CD8-positive, alpha-beta T cell (primary cell): ENCODE measurements at places on chromosomes 11 and 22.

GRCh38 chr22:50286275-50286674 is 16.1 kb upstream of the MAPK11 start:
- DNase-seq: no peak

GRCh38 chr11:43998308-43998707 is 49.5 kb upstream of the ACCSL start:
- no peak for DNase-seq

GRCh38 chr22:27207907-27208306 is 550.5 kb downstream of the MIAT start:
- no peak for DNase-seq

GRCh38 chr11:44564670-44565210 is 723 bp upstream of the CD82 start:
- DNase-seq: no peak

GRCh38 chr11:46118702-46119351 is 2.4 kb downstream of the PHF21A start:
- DNase-seq: no peak

- DNase-seq: no peak
Observed at GRCh38 chr11:103735497-103736032, 300.9 kb upstream of the DDI1 start.

- no peak for DNase-seq
Observed at GRCh38 chr11:117654281-117655255, 142.4 kb downstream of the DSCAML1 start.

- no peak for DNase-seq
Observed at GRCh38 chr11:118115048-118115447, 28.3 kb upstream of the SMIM35 start.

- DNase-seq: no peak
Observed at GRCh38 chr11:34997952-34998528, 81.6 kb downstream of the PDHX start.

DNA sequence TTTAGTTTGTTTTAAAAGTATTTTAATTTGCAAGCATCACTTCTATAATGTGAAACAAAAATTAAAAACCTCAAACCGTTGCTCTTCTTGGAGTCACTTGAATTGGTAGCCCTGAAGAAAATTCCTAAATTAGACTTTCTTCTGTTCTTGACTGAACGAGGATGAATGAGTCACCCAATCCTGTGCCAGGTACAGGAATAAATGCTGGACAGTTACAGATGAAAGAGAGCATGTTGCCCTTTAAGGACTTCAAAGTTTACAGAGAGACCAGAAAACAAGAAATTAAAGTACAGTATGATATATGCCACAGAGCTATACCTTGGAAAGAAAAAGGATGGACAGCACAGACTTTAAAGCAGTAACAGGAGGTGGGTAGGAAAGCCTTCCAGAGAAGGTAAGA is 41.3 kb upstream of the CXCR5 start:
- no peak for DNase-seq

DNA sequence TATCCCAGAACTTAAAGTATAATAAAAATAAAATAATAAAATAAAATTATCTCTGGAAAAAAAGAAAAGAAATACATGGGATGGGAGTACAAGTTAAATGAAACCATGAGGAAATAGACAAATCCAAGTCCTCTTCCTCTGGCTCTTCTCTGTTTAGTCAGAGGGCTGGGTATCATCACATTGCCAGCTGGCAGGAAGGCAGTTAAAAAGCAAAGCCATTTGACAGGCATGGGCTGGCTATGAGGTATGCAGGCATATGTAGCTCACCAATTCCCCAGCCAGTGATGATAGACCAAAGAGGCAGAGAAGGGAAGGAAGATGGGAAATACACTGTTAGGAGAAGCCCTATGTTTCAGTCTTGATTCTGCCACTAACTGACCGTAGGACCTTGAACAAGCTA is 6.5 kb downstream of the LYVE1 start:
- no peak for DNase-seq

- DNase-seq: no peak
Observed at GRCh38 chr22:28222976-28223745, 304.1 kb upstream of the PITPNB start.

DNA sequence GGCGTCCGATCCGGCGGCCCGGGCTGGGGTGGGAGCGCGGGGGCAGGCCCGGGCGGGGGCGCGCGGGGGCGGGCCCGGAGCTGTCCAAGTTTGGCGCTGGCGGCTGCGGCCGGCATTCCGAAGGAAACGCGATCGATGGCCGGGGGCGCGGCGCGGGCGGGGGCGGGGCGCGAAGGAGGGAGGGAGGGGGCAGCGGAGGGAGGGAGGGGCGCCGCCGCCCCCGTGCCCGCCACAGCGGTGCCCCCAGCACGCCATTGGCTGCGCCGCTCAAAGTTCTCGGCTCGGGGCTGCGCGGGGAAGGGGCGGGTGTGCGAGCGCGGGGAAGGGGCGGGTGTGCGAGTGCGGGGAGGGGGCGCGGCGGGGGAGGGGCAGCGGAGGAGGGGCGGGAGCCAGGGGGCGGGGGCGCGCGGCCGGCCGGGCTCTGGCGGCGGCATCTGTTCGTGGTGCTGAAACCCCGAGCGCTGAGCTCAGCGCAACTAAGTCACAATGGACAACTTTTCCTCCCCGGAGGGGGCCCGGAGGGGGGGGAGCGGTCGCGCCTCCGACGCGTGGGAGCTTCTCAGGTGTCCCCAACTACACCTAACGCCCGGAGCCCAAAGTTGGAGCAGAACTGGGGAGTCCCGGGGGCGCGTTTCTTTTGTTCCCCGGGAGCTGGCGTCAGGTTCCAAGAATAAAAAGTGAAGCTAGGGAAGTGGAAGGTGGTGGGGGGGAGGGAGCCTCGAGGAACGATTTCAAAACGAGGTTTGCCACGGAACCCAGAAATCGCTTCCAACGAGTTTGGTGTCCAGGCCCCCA is 2.2 kb downstream of the PHF21B start:
- DNase-seq: no peak

- no peak for DNase-seq
Observed at GRCh38 chr11:25860677-25861450, 471.1 kb upstream of the ANO3 start.

GRCh38 chr22:21450320-21450831 is 16.8 kb upstream of the TMEM191C start:
- no peak for DNase-seq

DNA sequence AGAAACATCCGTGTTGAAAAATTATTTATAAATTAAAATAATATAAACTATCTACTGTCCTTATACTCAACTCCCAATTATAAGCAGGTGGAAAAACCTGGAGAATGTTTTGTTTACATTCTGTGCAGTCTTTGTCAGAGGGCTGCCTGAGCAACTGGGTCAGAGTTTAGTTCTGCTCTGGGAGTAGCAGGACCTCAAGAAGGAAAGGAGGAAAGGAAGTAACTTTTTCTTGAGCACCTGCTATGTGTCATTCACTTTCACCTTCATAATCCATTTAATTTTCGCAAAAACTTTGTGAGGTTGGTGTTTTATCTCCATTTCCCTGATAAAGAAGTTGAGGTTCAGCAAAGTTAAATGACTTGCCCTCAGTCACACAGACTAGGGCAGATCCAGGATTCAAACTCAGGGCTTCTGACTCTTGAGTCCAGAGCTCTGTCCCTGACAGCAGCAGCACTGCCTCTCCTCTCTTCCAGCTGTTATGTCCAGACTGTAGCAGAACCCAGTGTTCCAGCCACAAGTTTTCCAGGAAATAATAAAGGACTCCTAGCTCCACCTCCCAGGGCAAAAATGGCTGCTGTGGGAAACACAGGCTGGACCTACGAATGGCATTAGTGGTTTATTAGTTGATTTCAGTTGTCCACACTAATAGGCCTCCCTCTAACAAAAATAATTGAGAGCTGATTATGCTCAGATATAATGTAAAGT is 6.4 kb downstream of the CD3E start:
- no peak for DNase-seq

DNA sequence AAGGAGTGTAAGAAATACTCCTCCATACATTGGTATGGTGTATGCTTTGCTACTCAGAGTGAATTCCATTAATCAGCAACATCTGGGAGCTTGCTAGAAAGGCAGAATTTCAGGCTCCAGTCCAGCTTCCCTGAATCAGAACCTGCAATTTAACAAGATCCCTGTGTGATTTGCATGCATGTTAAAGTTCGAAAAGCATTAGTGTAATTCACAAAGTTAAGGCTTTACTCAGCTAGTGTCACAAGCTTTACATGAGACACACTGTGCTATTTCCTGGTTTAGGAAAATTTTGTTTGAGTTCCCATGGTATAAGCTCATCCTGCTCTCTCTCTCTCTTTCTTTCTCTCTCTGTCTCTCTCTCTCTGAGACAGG is 37.0 kb upstream of the HEPHL1 start:
- no peak for DNase-seq

DNA sequence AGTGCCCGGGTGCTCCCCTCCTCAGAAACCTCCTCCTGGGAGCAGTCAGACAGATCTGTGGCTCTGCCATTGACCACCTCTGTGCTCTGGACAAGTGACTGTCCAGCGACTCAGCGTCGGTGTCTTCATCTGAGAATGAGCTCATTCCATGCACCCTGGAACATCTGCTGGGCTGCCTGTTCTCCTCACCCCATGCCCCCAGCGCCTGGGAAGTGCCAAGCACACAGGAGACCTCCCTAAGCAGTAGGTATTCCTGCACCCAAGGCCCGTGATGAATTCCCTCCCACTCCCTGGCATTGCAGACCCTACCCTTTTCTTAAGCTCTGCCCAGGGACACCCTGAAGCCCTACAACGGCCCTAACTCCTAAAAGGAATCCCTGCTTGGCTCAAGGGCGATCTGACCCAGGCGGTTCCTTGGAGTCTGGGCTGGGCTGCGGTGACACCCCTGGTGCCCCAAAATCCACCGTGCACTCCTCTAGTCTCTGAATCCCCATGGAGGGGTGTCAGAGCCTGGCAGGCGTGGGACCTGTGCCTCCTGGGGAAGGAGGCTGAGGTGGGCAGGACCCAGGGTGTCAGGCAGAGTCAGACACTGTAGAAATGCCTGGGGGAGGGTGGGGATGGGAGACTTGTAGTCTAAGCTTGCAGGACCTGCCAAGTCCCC is 92.0 kb downstream of the CEP164 start:
- no peak for DNase-seq
